ENCODE measurements at places on chromosomes 6 and 20.

DNA sequence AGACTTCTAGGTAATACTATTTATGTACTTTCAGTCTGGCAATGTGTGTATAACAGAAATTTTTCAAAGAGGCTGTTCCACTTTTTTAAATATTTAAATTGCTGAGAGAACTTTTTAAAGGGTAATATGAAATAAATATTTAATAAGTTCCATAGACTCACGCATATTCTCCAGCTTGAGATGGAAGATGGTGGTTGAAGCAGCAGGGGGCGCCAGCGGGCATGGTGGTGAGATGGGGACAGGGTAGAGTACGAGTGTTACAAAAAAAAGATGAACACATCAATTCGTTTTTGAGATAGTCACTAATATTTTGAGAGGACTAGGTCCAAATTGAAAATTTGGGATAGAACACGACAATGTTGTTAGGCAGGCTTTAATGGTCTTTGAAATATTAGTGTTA lies 68.4 kb downstream of the RSPO3 start:
- DNase-seq, result peak; percentile 60

DNA sequence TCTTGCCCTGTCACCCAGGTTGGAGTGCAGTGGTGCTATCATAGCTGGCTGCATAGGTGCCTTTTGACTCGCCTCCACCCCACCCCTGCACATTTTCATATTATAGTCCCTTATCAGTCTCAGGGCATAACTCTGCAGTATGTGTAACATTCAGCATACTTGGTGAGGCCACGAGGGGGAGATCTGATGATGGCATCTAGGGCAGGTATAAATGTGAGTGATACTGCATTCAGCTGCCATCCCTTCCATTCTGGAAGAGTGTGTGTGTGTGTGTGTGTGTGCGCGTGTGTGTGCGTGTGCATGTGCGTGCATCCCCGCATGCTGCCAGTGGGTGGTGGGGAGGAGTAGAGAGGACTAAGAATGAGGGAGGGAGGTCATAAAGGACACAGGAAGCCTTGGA lies 81.4 kb downstream of the JARID2 start:
- DNase-seq, result peak; percentile 55

DNA sequence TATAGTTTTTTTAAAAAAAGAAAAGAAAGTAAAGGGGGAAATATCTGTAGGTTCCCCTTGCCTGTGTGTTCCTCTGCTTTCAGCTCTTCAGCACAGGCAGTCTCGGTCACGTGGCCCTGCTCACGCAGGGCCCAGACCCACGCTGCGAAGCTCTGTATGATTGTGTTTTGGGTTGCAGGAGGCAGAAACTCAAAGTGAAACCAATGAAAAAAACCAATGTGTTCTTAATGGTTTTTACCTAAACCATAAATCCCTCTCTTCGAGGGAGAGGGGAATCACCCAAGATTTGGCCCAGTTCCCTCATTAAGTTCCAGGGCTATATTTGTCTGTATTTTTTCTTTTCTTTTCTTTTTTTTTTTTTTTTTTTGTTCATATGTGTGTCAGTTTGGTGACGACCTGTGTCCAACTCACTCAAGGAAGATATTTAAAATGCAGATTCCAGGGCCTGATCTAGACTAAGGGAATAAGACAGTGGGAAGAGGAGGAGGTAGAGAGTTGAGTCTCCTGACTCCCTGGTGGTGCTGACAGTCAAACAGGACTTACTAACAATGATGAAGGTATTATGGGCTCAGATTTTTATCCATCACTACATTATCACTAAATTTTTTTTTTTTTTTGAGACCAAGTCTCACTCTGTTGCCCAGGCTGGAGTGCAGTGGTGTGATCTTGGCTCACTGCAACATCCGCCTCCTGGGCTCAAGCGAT lies 33.8 kb upstream of the RREB1 start:
- DNase-seq, result peak; percentile 86

DNA sequence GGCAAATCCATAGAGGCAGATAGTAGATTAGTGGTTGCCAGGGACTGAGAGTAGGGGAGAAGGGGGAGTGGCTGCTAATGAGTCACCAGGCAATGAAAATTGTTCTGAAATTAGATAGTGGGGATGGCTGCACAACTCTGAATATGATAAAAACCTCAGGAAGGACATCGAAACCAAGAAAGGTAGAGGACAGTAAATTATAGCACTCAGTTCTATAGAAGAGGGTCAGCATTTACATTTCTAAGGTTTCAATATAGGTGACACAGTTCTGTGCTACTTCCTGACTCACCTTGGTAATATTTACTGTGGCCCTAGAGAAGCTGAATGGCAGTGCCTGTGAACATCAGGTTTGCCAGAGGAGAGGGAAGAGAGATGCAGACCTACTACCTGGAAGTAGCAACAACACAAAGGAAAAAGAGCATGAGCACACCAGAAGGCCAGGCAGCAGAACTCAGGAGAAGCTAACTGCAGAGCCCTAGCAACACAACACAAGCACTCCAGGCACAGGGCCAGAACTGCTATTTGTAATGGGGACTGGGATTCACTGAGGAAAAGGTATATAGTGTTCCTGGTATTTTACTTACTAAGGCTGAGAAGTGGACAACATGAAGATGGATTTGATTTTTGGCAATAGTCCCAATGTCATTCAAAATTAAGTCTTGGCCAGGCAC lies 75.9 kb downstream of the PLCG1 start:
- DNase-seq, result no peak

- DNase-seq, result peak; percentile 73
Observed at GRCh38 chr6:20319520-20320357, 81.9 kb upstream of the E2F3 start.

- no peak for DNase-seq
Observed at GRCh38 chr6:39266375-39266774, 37.1 kb upstream of the KCNK5 start.

DNA sequence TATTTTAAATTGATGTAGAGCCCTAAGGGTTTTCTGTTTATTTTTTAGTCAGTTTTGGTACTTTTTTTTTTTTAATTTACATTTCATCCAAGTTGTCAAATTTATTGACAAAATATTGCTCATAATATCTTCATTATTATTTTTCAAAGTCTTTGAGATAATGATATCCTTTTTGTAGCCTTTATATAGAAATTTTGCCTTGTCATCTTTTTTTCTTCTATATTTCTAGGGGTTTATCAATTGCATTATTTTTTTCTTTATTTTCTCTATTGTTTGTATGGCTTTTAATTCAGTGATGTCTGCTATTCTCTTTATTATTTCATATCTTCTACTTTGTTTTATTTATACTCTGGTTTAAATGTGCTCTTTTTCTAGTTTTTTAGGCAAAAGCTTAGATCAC lies 863.0 kb upstream of the GJE1 start:
- DNase-seq, result no peak

GRCh38 chr6:42123379-42124103 lies 18.9 kb downstream of the C6orf132 start:
- DNase-seq, result no peak

- DNase-seq, result peak; percentile 11
Observed at GRCh38 chr6:52647199-52647598, 23.7 kb upstream of the TMEM14A start.

DNA sequence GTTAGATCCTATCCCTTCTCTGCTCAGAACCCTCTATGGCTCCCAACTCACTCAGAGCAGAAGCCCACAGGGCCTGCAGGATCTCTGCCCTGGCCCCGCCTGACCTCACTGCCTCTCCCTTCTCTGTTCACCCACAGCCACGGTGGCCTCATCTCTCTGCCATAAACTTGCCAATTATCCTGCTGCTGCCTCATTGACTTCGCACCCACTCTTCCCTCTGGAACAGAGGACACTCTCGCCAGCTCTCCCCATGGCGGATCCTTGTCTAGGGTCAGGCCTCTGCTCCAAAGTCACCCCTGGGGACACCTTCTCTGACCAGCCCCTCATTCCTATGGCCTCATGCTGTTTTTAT lies 86.4 kb downstream of the CEBPB start:
- no peak for DNase-seq

DNA sequence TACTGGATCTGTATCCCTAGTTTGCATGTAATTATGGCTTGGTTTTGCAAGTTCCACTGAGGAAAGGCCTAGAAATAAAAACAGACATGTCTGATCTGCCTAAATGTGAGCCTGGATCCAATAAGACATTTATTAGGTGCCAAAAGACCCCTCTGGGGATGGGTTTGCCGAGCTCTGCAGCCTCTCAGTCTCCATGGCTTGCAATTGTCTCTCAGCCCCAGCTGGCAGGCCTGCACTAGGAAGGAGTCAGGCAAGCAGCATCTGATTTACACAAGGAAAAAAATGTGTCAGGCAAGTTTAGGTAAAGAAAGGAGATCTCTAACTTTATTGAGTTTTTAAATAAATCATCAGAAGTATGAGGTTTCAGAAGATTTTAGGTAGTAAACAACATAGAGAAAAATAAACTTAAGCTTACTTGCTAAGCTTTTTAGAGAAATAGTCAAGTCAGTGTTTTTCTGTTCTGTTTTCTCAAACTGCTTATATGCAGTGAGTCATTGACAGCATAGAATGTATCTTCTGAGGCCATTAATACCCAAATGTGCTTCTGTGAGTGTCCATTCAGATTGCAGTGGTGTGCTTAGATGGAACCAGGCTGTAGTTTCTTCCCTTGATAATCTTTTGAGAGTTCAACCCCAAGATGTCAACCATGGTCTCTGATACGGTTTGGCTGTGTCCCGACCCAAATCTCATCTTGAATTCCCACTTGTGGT lies 121.0 kb downstream of the FHL5 start:
- no peak for DNase-seq

- DNase-seq, result no peak
Observed at GRCh38 chr6:135464634-135465033, 32.9 kb downstream of the AHI1 start.

- peak; percentile 36 for DNase-seq
Observed at GRCh38 chr20:2840967-2841531, 504 bp downstream of the VPS16 start.

DNA sequence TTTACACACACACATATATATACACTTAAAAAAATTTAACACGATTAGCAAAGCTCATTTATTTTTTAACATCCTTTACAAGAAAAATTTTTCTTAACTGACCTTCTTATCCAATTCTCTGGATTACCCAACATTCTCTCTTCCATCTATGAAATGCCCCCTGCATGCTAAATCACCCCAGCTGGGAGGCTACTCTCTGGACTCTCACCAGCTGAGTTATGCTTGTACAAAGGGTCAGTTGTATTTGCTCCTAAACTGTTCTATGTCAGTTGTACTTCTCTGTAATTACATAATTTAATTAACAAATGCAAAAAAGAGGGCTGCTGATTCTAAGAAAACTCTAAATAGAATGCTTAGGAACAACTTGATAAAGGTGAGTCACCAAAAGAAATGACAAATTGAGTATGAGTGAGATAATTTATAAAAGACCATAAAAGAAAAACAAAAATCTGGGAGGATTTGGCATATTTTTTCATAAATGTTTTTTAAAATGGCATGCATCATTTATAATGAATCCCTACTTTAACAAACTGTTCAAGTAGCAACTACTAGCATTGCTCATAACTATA lies 120.5 kb downstream of the KIF13A start:
- no peak for DNase-seq

- DNase-seq, result no peak
Observed at GRCh38 chr6:168301648-168302398, 17.8 kb downstream of the DACT2 start.

DNA sequence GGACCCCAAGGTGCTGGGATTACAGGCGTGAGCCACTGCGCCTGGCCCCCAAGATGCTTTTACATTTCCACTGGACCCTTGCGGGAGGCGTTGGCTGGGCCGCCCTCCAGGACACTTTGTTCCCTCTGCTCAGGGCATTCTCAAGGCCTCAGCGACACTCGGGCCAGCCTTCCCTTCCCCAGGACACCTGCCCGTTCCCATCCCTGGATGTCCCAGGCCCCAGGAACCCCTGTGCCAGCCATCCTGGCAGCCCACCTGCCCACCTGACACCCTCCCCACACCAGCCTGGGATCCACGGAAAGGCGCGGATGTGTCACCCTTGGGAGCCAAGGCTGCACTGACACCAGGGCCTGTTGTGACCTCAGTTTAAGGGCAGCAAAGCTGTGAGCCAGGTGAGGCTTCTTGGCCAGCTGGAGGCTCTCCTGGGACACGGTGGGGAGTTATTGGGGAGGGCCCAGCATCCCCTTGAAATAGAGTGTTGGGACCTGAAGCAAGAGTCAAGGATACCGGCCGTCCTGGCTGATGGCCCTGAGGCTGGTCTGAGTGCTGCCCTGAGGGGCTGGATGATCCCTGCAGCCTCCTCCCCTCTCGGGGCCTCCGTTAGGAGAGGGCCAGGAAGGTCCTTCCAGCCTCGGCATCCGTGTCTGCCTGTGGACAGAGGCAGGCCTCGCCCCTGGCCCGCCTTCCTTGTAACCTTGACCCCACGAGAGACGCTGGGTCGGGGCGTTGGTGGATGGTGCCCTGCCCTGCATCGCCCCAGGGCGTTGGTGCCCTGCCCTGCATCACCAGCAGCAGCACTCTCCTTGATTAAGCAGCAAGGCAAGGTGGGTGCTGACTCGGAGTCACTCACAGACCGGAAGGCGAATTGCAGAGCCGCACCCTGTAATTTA lies 84.2 kb upstream of the BHLHE23 start:
- DNase-seq, result no peak

DNA sequence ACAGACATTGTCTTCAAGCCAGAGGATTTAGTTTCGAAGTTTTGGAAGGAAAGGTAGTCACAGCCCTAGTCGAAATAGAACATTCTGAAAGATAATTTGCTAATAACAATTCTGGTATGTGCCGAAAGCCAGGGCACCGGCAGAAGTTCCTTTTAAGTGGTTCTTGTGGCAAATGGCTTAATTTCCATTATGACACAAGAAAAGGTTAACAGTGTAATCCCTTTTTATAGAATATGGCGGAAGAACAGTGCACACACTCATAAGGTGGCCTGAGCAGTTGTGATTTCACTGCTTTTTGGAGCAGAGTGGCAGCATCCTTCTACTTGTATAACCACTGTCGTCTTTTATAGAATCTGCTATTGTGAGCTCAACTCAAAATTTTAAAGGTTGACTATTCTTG lies 152.4 kb downstream of the SASH1 start:
- peak; percentile 7 for DNase-seq

DNA sequence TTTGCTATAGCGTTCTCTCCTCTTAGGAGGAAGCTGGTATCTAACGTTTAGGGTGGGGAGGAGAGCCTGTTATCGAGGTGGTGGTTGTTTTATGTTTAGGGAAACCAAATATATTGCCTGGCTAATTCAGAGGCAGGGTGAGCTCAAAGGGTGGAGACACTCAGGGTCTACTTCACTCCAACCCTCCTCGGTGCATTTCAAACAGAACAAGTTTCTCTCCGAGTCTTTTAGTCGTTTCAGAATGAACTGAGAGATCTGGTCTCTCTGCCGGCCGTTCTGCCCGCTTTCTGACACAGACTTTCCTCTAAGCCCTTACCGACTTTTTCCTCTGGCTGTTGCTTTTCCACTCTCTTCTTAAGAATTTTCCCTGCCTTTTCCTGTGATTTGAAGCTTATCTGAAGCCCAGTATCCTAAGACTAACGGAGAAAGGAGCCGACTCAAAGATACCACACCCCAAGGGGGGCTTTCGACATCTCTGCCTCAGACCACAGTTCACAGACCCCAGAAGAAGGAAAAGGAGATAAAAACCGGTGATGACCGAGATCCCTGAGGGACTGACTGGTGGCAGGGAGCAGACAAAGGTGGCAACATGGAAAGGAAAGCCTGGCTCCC lies 865 bp downstream of the STK38 start:
- DNase-seq, result peak; percentile 26

GRCh38 chr6:38728203-38728602 lies 13.1 kb downstream of the DNAH8 start:
- DNase-seq, result no peak

All from activated CD4-positive, alpha-beta T cell treated with anti-CD3 and anti-CD28 coated beads, Interleukin-2, amount 50 U/mL, for 16 hours (primary cell).